ENCODE measurements at places on chromosomes 3 and 15.

DNA sequence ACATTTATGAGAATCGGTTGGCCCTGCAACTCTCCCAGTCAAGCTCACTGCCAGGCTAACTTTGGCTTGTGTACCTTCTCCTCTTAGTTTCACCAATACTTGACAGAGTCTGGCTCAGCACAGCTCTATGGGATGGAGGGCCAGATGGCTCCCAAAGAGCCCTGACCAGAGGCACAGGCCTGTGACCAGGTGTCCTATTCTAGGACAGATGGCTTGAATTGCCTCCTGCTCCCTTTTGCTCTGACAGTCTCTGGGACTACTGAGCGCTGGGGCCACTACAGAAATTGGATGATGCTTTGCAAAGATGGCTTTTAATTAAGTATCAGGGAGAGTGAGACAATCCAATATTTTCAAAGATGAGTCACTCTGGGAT, 10.3 kb upstream of the ARID3B start:
- no peak for DNase-seq

DNA sequence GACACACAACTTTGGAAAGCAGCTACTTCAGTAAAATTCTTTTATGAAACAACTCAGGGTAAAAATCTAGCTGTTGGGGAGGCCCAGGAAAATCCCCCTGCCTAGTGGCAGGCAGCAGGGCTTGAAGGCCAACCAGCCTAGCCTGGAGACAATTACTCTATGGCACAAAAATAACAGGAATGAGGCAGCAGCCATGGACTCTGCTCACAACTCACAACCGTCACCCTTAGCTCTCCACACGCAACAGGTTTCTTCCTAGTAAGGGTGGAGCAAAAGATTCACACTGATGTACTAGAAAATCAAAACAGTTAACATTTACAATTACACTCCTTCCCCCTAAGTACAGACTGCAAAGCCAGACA, 530 bp upstream of the FBXL22 start:
- DNase-seq, result no peak

GRCh38 chr15:92625251-92625980, 30.2 kb downstream of the FAM174B start:
- DNase-seq, result no peak

DNA sequence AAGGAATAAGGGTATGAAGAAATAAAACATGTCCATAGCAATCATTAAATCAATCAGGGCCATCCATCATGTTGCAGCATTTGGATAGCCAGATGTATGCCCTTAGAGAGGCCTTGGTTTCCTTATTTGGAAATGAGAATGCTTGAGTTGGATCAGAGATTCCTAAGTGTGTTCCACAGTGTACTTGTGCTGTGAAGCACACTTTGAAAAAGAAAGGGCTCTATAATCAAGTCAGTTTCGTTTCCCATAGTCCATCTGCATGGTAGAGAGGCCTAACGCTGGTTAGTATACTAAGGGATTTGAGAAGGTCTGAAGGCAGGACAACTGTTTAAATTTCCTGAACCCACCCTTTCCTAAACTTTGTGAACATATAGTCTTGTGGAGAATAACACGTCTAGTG, 30.9 kb downstream of the RBMS3 start:
- no peak for DNase-seq

DNA sequence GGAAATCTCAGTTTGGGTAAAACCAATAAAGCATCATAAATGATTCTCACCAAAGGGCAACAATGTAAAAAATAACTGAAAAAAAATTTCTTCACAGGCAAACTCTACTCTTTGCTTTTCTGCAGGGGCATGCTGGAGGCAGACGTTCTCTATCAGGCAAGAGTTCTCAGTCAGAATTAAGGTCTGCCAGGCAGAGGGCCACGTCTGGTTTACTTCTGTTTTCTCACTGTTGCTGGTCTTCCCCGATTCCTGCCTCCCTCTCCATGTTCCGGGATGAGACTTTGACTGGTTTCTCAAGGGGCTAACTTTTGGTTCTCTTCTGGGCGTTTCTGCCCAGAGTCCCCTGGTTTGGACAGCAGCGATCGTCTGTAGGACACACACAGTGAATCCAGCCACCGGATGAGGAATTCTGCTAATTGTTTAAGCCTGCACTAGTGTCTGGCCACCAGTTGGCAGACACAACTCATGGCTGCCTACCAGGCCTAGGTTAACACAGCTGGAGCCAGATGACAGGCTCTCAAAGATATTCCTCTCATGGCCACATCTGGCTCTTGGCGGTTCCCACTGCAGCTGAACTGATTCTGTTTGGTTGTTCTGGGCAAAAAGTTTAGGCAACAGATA, 273.1 kb downstream of the FOXP1 start:
- no peak for DNase-seq
